ENCODE measurements at places on chromosomes 2 and 18.

DNA sequence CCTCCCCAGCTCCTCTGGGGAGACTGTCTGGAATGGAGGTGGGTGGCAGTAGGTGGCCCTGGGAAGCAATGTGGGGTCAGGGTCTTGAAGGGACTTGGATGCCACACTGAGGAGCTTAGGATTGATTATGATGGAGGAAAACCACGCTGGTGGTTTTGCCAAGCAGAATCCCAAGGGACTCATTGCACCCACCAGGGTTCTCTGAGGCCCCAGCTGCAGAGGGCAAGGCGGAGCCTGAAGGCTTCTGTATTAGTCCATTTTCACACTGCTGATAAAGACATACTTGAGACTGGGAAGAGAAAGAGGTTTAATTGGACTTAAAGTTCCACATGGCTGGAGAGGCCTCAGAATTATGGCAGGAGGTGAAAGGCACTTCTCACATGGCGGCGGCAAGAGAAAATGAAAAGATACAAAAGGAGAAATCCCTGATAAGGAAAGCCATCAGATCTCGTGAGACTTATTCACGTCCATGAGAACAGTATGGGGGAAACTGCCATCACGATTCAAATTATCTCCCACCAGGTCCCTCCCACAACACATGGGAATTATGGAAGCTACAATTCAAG, 87.2 kb upstream of the YWHAQ start:
- DNase-seq, result no peak

DNA sequence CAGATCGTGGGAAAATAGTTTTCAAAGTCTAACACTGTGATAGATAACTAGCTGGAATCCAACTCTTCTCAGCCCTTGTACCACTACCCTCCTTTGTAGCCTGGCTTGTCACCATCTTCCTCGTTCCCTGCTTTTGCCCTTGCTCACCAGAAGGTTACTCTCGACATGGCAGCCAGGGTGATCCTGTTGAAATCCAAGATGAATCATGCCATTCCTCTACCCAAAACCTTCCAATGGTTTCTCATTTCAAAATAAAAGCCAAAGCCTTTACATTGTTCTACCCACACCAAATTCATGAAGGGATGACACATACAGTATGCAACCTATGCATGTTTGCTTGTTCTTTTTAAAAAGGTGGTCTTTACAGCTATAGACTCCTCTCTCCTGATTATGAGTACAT, 45.7 kb downstream of the STAT4 start:
- DNase-seq, result no peak

GRCh38 chr2:151947813-151948165, 119.6 kb upstream of the ARL5A start:
- DNase-seq, result no peak

- no peak for DNase-seq
Observed at GRCh38 chr2:215611609-215612386, 175.9 kb upstream of the FN1 start.

- DNase-seq, result no peak
Observed at GRCh38 chr2:71546777-71547281, 93.5 kb downstream of the DYSF start.

DNA sequence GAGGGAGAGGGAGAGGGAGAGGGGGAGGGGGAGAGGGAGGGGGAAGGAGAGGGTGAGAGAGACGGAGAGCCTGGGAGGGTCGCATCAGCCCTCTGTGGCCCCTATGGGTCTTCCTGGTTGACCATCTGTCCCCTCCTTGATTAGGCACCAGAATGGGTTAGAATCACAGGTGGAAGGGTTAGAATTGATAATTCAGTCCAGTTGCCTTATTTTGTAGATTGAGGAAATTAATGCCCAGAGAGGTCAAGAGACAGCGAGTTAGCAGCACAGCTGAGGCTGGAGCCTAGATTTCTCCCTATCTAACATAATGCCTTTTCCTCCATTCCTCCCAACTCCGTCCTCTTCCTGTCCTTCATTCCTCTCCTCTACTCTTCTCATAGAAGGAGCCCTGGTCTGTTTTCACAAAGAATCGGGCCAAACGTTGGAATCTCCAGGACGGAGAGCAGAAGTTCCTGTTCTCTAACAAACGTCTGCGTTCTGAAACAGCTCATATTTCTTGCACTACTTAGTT, 338 bp upstream of the THUMPD2 start:
- DNase-seq, result no peak
